Stimulated activated CD8-positive, alpha-beta memory T cell treated with anti-CD3 and anti-CD28 coated beads, Interleukin-4, amount 100 ng/mL, for 24 hours (primary cell): ENCODE measurements at places on chromosomes 11 and 22.

DNA sequence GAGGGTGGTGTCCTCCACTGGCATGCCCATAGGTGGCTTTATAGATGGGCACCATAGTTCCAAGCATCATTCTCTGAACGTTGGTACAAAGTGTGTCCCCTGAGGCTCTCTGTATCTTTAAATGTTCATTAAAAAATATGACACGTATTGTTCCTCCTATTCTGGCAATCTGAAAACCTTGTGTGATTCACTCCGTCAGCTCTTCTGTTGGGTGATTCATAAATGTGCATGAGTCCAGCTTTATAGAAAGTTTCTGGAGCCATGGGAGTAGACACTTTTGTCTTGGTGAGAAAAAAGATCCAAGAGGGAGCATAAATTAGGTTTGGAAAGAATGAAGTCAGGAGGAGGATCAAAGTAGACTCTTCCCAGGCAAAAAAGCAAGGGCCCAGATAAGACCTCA is 728.8 kb downstream of the NELL1 start:
- no peak for DNase-seq

DNA sequence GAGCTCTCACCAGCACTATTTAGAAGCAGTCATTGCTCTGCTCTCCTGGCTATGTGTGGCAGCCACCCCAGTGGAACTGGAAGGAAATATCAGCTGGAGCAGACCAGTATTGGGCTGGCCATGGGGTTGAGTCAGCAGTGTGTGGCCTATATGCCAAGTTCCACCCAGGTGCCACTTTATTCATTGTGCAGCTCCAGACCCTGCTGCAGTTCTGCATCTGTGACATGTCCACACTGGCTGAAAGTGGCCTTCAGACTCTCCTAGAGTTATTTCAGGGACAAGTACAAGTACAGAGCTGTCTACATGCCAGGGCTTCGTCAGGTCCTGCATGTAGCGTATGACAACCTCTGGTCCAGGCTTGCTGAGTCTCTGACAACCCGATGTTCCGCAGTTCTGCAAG is 55.2 kb downstream of the CABIN1 start:
- DNase-seq: no peak

GRCh38 chr11:118744046-118744445 is 46.9 kb downstream of the DDX6 start:
- no peak for DNase-seq

DNA sequence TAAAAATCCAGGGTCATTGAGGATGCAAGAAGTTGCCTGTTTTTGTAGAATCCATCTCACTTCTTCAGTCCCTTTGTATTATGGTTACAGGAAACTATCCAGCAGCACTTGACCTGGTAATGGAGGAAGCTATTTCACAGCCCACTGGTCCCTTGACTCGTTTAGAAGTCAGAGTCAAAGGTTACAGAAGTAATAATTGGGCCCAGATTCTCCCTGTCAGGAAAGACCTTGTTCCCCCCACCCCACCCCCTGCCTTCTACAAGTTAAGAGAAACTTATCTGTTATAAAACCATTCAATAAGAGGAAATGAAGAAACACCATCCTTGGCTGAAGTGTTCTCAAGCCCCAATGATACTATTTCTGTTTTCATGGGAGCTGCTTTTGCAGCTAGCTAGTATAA is 65.8 kb downstream of the CSTPP1 start:
- no peak for DNase-seq

- DNase-seq: no peak
Observed at GRCh38 chr11:60899046-60899936, 7.1 kb downstream of the PRPF19 start.

DNA sequence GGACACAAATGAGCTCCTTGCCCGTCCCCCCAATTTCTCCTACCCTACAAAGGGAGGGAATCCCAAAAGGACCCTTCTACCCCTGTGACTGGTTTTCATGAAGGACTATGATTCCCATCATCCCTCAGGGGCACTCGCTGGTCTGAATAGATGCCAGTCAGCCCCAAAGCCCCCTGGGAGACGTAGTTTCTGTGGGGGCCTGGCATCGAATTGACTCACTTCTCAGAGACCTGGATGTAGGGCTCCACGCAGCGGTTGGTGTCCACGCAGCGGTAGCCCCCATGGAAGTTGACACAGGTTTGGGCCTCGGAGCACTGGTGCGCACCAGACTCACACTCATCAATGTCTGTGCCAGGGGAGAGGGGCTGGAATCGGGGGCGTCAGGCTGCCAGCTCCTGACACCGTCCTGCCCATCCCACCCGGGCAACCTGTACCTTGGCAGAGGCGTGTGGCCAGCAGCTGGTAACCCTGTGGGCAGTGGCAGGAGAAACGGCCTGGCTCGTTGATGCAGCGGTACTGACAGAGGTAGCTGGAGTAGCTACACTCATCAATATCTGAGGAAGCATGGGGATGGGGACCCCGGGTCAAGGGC is 4.4 kb downstream of the EFEMP2 start:
- DNase-seq: no peak

DNA sequence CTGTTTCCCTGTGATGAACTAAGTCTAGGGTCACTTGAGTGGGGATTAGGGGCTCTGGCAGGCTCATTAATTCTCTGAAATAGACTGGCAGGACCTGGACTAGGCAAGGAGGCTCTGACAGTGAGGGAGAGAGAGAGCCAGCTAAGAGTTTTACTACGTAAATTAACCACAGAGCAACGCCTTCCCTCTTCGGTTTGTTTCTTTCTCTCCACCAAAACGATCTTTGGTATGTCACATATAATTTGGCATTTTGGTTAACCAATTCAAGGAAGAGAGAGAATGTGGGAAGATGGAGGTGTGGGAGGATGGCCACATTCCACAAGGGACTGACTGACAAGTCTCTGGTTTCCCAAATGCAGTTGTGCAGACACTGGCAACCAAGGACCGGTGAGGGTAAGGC is 27.9 kb downstream of the ATG16L2 start:
- DNase-seq: no peak

- DNase-seq: no peak
Observed at GRCh38 chr11:73001615-73002014, 140.5 kb downstream of the FCHSD2 start.

- DNase-seq: no peak
Observed at GRCh38 chr22:23509571-23510302, 70.4 kb downstream of the IGLL1 start.

- DNase-seq: no peak
Observed at GRCh38 chr22:47020166-47020565, 257.7 kb downstream of the TBC1D22A start.

- DNase-seq: no peak
Observed at GRCh38 chr11:115999437-115999836, 495.2 kb upstream of the CADM1 start.

DNA sequence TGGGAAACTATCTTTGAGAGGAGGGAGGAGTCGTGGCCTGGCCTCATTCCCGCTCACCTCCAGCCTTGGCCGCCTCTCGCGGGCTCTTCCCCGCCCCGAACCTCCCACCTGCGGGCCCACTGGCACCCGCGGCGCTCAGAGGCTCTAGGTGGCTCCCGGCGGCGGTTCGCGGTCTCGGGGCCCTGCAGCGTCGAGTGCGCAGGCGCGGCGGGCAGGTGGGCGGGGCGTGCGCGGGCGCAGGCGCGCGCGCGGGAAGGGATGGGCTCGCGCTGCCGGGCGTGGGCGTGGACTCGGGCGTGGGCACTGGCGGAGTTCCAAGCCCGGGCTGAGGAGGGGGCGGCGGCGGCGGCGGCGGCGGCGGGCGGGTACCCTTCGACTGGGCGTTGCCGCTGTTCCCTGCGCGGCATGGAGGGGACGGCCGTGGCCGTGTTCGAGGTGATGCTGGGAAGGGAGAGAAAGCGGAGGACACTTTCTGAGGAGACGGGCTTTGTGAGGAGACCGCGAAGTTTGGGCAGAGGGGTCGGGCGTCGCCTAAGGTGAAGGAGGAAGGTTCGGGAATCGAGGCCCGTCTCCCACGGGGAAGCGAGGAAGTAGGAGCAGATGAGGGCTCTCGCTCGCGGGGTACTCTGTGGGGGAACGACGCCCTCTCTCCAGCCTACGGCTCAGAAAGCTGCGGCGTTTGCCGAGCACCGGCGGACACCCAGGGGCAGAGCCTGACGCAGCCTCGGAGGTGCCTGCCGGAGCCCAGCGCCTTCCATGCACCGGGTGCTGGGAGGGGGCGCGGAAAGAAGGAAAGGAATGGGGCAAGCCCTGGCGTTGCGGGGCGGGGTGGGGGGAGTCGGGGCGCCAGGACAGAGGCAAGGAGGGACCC is 15.7 kb upstream of the SPTBN2 start:
- DNase-seq: peak; percentile 81

DNA sequence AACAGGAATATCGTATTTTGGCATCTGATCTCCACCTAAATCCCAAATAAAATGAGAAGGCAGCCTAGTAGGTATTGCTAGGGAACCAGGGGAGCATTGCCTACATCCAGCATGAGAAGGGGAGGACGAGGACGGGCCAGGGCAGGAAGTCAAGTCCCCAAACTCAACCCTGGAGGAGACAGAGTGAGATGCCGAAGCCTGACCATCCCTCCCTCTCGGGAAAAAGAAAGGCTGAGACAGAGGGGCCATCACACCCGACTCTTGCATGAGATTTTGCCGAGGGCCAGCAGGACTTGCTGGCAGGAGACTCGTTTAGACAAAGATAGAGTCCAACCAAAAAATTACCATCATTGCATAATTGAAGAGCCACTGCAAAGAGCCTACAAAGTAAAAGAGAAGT is 50.2 kb upstream of the SPATA19 start:
- no peak for DNase-seq

- DNase-seq: no peak
Observed at GRCh38 chr11:71451596-71452198, 1.3 kb upstream of the NADSYN1 start.

- no peak for DNase-seq
Observed at GRCh38 chr11:62702246-62702645, 5.0 kb downstream of the BSCL2 start.

GRCh38 chr11:12901272-12901671 is 107.8 kb upstream of the RASSF10 start:
- no peak for DNase-seq

GRCh38 chr11:1559111-1559951 is 12.7 kb downstream of the DUSP8 start:
- DNase-seq: no peak

DNA sequence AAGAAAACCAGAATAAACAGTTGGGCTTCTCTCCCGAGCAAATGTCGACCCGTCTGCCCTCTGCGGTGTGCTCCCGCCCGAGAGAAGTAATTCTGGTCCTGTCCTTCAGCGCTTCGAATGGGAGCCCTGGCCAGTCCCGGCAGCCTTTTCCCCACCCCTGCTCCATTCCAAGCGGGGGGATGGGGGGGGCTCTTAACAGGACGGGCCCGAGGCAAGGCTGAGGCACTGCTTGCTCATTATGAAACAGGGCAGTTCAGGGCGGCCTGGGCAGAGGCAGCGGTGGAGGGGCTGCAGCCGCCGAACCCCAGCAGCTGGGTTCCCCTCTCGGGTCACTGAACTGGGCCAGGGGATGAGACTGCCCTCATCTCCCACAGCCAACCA is 9.1 kb downstream of the BACE1-AS start:
- no peak for DNase-seq

- no peak for DNase-seq
Observed at GRCh38 chr11:19101796-19102520, 15.0 kb upstream of the ZDHHC13 start.

- DNase-seq: no peak
Observed at GRCh38 chr11:1298695-1299492, 10.5 kb downstream of the TOLLIP start.

GRCh38 chr11:92784331-92784730 is 185.1 kb upstream of the MTNR1B start:
- no peak for DNase-seq

GRCh38 chr22:25002241-25002985 is 49.9 kb downstream of the KIAA1671 start:
- DNase-seq: no peak

DNA sequence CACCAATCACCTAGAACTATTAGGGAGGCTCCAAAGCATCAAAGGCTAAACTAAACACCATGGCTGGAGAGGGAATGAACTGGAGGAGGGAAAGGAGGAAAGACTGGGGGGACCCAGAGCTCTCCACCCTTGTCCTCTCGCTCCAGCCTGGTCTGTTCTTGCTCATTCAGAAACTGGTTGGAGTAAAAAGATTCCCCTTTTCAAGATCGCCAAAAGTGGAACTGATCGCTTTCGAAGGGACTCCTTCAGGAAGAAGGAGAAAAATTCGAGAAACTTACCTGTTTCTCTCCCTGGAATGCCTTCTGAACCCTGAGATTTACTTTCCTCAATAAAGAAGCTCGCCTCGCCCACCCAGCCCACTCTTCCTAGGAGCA is 46.9 kb downstream of the OR4D9 start:
- no peak for DNase-seq

DNA sequence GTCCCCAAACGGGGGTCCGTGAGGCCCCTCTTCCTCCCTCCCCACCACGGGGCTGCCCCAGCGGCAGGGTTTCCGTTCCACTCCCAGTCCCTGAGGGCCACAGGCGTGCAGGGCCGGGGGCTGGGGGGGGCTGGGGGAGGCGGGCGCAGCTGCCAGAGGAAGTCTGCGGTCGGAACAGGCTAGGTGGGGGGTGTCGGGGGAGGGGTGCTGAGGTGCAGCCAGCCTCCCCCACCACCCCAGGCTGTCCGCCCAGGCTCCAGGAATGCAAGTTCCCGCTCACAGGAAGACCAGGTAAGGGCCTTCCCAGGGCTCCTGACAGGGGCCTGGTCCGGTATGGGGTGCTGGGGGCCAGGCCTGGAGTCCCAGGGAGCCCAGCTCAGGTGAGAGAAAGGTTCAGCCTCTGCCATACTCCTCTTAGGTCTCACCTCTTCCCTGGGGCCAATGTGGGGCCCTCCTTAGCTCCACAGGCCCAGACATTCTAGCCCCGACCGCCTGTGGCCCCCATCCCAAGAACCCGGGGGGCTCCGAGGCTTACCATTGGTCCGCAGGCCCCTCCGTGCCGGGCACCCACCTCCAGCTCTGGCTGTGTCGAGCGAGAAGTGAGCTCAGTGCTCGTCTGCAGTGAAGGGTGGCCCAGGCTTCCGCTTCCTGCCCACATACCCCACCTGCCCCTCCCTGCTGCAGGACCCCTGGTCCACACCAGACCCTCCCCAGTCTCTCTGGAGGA is at the start of gene PTPRCAP:
TSS of gene PTPRCAP (minus strand) at position 601 of the 727 bp plus-strand sequence. CDS start at position 538, 63 bp downstream.
- DNase-seq: peak; percentile 73

DNA sequence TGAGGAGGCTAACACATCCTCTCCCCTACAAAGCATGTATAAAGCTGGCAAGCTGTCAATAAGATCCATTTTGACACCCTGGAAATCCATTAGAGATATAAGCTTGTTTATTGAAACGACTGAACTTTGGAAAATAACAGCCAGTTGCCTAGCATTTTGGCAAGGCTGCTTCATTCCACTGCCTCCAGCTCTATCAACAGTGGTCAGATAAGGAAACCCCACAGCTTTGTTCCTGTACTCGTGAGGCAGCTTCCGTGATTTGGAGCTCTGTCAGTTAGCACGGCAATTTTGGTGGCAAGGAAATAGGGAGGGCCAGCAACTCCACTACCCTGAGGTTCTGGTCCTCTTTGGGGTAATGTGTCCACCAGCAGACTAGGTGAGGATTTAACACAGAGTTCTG is 2.0 kb upstream of the OR51S1 start:
- no peak for DNase-seq
